ENCODE measurements at places on chromosomes 5 and 9. TPM values are rescaled to one million over a fixed set of nuclear protein-coding genes. Genes with fewer than 3 reads are reported as not detected.
A peak's percentile ranks its signal among the peaks of the same experiment; 100 is the strongest.

DAPK1 gene
- 36.5 TPM for total RNA-seq

CAVIN4 gene
- 1.0 TPM for total RNA-seq

GRCh38 chr5:39558541-39558940 lies 133.8 kb upstream of the DAB2 start:
- H3K4me3 ChIP-seq: no peak overlapping the region
- H3K27me3 ChIP-seq: no peaks in the 10 kb centered on the region
- H3K27ac ChIP-seq: no peak overlapping the region
- no peak for DNase-seq
- no peaks in the 10 kb centered on the region for H3K4me1 ChIP-seq

GRCh38 chr9:11962327-11962726 lies 730.9 kb upstream of the TYRP1 start:
- no peak overlapping the region for H3K4me3 ChIP-seq
- H3K27me3 ChIP-seq: no peaks in the 10 kb centered on the region
- no peaks in the 10 kb centered on the region for H3K4me1 ChIP-seq
- no peak for DNase-seq
- H3K36me3 ChIP-seq: no peaks in the 10 kb centered on the region
- no peak overlapping the region for H3K27ac ChIP-seq

GRCh38 chr5:5140479-5141338 lies 579 bp downstream of the ADAMTS16 start:
- H3K36me3 ChIP-seq: no peaks in the 10 kb centered on the region
- no peak for DNase-seq
- H3K4me1 ChIP-seq: peaks cover 19% of the 10 kb centered on the region
- H3K4me3 ChIP-seq: no peak overlapping the region

- H3K27ac ChIP-seq: no peak overlapping the region
- no peak for DNase-seq
- H3K27me3 ChIP-seq: no peaks in the 10 kb centered on the region
- peaks cover 17% of the 10 kb centered on the region for H3K36me3 ChIP-seq
Observed at GRCh38 chr5:639253-639530, 27.1 kb downstream of the CEP72 start.

- no peaks in the 10 kb centered on the region for H3K27me3 ChIP-seq
- H3K4me3 ChIP-seq: no peak overlapping the region
- H3K27ac ChIP-seq: no peak overlapping the region
- H3K36me3 ChIP-seq: no peaks in the 10 kb centered on the region
- DNase-seq: no peak
- H3K4me1 ChIP-seq: no peaks in the 10 kb centered on the region
Observed at GRCh38 chr5:160210606-160211005, 18.7 kb upstream of the FABP6 start.

PCDHGB2 gene
- total RNA-seq: 6.4 TPM

RGS7BP gene
- total RNA-seq: 3.1 TPM

DNA sequence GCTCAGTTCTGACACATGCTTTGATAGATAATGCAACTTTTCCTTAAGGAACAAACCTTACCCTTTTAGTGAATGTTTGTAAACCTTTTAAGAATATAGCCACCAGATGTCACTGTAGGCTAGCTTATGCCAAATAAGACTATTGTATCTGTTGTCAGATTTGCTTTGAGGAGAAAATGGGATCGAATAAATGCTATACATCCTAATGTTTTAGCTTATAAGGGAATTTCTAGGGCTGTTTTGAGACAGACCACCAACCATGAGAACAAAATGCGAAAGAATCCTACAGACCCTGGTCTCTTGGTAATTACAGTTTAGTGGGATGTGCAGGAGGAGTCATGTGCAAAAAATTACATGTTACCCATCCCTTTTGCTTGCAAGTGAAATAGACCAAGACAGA lies 127.6 kb upstream of the NMUR2 start:
- DNase-seq: no peak
- no peaks in the 10 kb centered on the region for H3K4me1 ChIP-seq
- no peaks in the 10 kb centered on the region for H3K36me3 ChIP-seq
- H3K27me3 ChIP-seq: no peaks in the 10 kb centered on the region
- no peak overlapping the region for H3K4me3 ChIP-seq
- no peak overlapping the region for H3K27ac ChIP-seq

- H3K27ac ChIP-seq: no peak overlapping the region
- no peaks in the 10 kb centered on the region for H3K27me3 ChIP-seq
- peaks cover 8% of the 10 kb centered on the region for H3K4me1 ChIP-seq
- peak; percentile 90 for DNase-seq
- H3K4me3 ChIP-seq: no peak overlapping the region
Observed at GRCh38 chr9:89000973-89001916, 10.0 kb downstream of the S1PR3 start.

- H3K27ac ChIP-seq: no peak overlapping the region
- no peaks in the 10 kb centered on the region for H3K27me3 ChIP-seq
- DNase-seq: no peak
- no peaks in the 10 kb centered on the region for H3K4me1 ChIP-seq
- H3K4me3 ChIP-seq: no peak overlapping the region
Observed at GRCh38 chr9:23552876-23553601, 273.0 kb downstream of the ELAVL2 start.

Measured in thyroid gland (tissue), 4 donors.